Activated T-cell treated with anti-CD3 and anti-CD28 coated beads, Interleukin-2, amount 50 U/mL, for 72 hours (primary cell): ENCODE measurements at places on chromosomes 13 and 19.

DNA sequence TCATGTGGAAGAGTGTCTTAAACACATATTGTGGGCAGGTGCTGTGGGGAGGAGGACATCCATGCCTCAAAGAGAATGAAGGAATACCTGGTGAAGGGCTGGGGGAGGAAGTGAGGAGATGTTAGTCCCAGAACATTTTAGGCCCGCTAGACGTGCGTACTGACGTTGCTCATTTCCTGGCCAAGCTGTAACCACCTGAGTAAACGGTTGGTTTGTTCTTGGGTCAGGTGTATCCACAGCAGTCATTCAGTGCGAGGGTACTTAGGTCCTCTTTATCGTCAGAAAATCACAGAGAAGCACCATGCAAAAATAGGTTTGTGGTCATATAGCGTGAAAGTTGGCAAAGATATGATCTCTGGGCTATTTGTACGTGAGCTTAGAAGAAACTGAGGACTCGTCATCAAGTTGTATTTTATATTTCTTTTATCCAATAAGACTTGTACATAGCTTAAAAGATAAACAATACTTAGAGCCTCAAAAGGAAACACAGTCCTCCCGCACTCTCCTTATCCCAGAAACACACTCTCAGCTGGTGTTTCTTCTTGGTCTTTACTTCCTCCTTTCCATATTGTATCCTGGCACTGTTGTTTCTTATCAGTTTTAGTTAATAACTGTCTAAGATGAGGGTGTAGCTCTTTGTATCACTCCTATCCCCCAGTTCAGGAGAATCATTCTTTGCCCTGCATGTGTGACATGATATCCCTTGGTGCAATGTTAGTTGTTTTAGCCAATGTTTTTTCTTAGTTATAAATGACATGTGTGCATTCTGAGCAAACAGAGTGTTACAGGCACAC, 52.0 kb downstream of the ARHGEF7 start:
- peak overlapping the region; percentile 4 for H3K4me3 ChIP-seq
- DNase-seq, result no peak
- no peak overlapping the region for H3K27ac ChIP-seq
- peaks cover 45% of the 10 kb centered on the region for H3K4me1 ChIP-seq
- no peaks in the 10 kb centered on the region for H3K27me3 ChIP-seq

GRCh38 chr19:18322759-18323460, at the start of gene LSM4:
TSS of gene LSM4 (minus strand) at chr19:18323076. CDS start at chr19:18323020, 56 bp downstream.
- H3K4me1 ChIP-seq, result peaks cover 60% of the 10 kb centered on the region
- H3K4me3 ChIP-seq, result peak within 1 kb of the TSS; percentile 89
- H3K27ac ChIP-seq, result peak within 1 kb of the TSS; percentile 96
- peak; percentile 100 for DNase-seq
- H3K27me3 ChIP-seq, result no peaks in the 10 kb centered on the region

DNA sequence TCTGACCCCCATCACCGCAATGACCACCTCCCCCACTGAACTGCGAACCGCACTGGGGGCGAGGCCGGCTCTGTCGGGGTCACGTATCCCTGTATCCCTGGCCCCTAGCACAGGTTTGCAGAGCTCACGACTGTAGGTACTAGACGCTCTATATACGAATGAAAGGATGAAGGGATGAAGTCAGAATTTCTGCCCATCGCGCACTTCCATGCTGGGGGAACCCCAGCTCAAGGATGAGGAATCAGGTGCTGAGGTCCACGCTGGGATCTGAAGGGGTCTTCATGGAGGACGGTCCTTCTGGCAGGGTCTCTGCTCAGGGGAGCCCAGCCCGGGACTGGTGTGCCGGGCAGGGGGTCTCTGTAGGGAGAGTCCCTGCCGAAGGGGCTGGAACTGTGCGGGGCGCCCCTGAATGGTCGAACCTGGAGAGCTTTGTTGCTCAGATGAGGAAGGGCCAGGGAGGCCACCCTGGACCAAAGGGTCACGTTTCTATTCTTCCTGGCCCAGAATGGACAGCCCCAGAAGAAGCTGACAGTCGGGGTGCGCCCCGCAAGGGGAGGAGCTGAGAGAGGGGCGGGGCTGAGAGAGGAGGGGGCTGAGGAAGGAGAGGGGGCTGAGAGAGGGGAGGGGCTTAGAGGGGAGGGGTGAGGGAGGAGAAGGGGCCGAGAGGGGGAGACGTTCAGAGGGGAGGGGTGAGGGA, 37.9 kb upstream of the SEMA6B start:
- peak overlapping the region; percentile 14 for H3K4me3 ChIP-seq
- DNase-seq, result peak; percentile 51
- H3K4me1 ChIP-seq, result peaks cover 5% of the 10 kb centered on the region
- no peak overlapping the region for H3K27ac ChIP-seq
- H3K27me3 ChIP-seq, result peaks cover 28% of the 10 kb centered on the region

GRCh38 chr19:4539693-4540581, at the start of gene LRG1:
TSS of gene LRG1 (minus strand) at chr19:4540036. CDS start at chr19:4540013, 23 bp downstream.
- peak; percentile 28 for DNase-seq
- H3K27me3 ChIP-seq, result peaks cover 6% of the 10 kb centered on the region
- peak within 1 kb of the TSS; percentile 45 for H3K27ac ChIP-seq
- peak within 1 kb of the TSS; percentile 41 for H3K4me3 ChIP-seq
- H3K36me3 ChIP-seq, result peaks cover 4% of the 10 kb centered on the region
- peaks cover 22% of the 10 kb centered on the region for H3K4me1 ChIP-seq

DNA sequence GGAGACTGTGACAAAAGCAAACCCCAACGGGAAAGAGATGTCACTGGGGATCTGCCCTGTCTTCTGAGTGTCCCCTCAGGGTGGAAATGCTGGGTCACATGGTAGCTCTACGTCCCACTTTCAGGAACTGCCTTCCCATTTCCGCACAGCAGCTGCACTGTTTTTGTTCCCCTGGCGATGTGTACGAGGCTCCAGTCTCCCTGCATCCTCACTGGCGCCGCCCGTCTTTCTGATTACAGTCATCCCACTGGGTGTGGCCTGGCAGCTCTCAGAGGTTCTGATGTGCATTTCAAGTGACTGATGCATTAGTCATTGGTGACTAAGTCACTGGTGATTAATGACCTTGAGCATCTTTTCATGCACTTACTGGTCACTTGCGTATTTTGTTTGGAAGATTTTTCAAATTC, 21.2 kb downstream of the PCID2 start:
- H3K27me3 ChIP-seq, result no peaks in the 10 kb centered on the region
- peaks cover 36% of the 10 kb centered on the region for H3K4me1 ChIP-seq
- DNase-seq, result peak; percentile 57
- peaks cover 14% of the 10 kb centered on the region for H3K36me3 ChIP-seq
